Activated T-helper 9 cell treated with anti-CD3 and anti-CD28 coated beads, Interleukin-2, amount 50 U/mL, for 16 hours (primary cell): ENCODE measurements at places on chromosomes 4 and X.

- no peak for DNase-seq
Observed at GRCh38 chr4:145090380-145090779, 7.6 kb downstream of the ANAPC10 start.

DNA sequence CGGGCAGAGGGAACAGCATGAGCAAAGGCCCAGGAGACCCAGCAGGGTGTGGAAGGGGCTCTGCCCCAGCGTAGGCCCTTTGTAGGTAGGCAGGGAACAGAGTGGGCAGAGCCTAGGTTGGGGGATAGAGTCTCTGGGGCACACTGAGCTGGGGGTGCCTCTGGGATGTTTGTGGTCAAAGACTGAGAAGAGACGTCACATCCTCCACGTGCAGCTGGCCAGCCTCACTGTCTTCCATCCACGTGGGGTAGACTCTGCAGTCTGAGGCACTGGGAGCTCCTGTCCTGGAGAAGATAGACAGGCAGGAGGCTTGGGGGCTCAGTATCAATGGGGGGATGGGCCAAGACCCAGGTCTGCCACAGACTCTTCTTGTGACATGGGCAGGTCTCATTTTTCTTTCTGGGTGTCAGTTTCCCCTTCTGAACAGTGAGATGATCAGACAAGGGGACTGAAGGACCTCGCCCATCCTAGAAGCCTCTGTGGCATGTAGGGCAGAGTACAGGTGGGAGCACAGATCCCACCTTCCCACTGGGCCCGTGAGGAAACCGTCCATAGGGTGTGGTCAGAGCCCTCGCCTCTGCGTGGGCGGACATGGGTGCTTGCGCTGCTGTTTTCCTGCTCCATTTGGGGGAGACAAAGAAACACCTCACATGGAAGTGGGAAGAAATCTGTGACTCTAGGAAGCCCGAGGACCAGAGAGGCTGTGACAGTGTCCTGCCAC is 22.9 kb downstream of the WFS1 start:
- no peak for DNase-seq

GRCh38 chr4:2871466-2871865 is 27.8 kb downstream of the ADD1 start:
- no peak for DNase-seq

DNA sequence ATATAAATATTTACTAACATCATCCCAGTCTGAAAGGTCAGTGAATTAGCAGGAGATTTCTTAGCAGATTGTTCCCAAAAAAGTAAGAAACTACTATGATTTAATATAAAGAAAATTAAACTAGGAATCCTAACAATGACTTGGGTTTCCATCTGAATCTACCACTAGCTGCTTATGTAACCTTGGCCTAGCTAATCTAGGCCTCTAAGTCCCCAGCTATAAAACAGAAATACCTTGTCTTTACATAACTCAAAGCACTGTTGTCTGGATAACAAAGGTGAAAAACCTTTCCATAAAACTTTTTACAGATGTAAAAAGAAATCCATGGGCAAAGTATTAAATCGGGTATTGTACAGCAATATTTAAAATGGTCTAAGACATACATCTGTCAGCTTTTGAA is 3.0 kb downstream of the FBXL5 start:
- DNase-seq = no peak
